ENCODE measurements at places on chromosomes 2 and 18. TPM values are rescaled to one million over a fixed set of nuclear protein-coding genes. Genes with fewer than 3 reads are reported as not detected.

The TMEM237 gene
- 35.9 TPM for total RNA-seq

The LHCGR gene
- total RNA-seq = 0.42 TPM

The KATNAL2 gene
- 1.8 TPM for total RNA-seq

DNA sequence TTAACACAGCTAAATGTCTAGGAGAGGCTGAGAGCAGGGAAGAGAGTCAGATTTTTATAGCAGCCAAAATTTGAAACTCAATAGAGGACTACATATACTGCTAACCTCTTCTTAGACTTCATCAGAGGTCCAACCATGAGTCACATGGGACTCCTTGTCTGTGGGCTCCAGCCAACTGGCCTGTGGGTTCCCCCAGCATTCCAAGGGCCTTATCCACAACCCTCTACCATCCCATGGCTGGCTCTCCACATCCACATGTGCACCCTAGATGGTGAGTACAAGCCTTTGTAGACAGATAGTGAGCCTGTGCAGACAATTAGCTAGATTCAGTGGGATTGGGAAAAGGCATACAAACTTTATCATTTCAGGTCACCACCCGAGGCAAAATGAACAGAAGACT, 901.9 kb upstream of the ZEB2 start:
- DNase-seq = no peak

DNA sequence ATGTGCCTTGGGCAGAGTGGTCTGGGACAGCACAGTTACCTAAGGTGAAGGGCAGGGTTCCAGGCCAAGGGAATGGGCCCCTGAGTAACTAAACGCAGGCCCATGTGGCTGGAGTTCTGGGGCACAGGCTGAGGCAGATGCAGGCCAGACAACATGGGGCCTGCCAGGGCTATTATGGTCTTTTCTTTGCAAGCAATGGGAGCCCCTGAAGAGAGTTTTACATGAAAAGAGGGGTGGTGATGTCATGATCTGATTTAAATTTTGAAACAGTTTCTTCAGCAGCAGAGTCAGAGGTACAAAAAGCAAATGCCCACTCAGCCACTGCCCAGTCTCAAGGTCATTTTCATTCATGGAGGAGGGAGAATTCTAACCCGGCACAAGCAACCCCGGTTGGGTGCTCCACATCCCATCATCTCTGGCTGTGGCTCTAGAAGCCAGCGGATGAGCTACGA, 5.6 kb downstream of the CHST10 start:
- DNase-seq = no peak

DNA sequence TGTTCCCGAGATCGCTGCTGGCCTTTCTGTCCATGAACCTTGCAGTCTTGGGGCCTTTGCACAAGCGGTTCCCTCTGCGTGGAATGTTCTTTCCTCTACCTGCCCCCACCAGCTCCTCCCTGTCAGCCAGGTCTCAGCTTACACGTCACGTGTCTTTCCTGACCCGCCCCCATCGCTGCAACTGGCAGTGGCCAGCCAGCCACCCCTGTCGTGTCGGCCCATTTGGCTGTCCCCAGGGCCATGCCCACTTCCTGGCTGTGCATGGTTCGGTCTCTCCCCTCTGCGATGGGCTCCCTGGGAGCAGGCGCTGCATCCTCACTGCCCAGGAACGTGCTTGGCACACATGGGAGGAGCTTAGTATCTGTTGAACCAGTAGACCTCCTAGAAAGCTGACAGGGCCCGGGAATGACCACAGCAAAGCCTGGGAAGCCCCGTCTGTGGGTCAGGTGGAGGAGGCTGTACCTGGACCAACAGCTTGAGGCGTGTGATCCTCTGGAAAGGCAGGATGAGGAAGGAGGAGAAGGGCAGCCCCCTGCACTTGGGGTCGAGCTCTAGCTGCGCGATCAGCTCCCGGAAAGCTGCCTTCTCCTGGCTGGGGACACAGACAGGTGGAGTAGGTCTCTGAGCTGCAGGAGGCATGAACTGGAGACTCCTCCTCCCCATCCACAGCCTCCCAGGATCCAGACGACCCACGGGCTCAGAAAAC, 21.0 kb downstream of the SNORC start:
- peak; percentile 53 for DNase-seq

- no peak for DNase-seq
Measured at GRCh38 chr18:54530285-54530684, 60.8 kb upstream of the DYNAP start.

DNA sequence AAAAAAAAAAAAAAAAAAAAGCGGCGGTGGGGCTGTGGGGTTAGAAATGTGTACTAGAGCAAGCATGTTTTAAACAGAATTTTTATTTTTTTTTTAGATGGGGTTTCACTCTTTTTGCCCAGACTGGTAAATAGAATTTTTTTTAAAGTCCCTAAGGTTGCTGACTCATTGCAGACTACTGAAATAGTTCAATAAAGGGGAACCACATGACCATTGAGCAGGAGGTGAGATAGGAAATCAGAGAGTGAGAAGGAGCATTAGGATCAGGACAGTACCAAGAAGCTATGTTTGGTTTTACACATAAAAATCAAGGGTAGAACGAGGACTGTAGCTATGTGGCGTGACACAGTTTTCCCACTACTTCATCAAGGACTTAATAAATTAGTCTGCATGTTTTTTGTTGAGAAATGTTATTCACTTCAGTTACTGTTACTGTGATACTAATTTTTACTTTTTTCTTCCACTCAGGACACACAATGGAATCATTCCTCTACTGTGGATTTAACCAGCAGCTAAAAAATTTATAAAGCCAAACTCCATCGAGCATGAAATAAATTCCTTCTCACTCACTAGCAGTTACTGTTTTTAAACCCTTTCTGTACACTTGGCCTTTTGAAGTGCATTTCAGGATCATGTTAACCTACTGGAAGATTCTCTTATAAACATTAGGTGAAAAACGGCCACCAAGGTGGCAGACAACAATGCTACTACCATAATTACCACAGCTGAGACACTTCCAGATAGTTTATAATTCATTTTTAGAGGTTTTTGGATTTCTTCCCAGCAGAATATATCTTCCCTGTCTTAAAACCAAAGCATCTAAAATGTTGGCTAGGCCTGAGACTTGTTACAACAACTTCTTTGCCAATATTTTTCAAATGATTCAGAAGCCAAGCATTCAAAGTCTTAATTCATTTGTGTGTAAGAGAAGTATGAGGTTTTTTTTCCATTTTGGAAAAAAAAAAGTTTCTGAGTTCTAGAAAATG, 33.2 kb downstream of the LAMA1 start:
- no peak for DNase-seq

- no peak for DNase-seq
Measured at GRCh38 chr2:62221141-62221540, 25.2 kb downstream of the B3GNT2 start.

The TTR gene
- total RNA-seq = not detected

DNA sequence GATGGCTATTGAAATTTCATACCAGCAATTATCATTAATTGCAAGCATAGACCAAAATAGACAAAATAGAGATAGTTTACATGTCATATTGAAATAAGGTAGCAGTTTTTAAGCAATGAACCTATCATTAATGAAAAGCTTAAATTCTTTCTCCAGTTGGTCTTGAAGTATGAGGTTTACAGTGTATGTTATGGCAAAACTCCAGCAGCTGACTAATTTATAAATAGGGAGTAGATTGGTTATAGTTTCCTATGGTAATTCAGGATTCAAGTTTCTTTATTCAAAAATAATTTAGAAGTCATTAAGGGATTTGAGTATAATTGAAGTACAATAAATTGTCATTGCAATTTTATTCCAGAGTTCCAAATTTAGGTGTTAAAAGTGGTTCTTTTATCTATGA, 69.6 kb upstream of the COL5A2 start:
- DNase-seq = no peak

The SCG2 gene
- 1.7 TPM for total RNA-seq

GRCh38 chr2:74739733-74740241, 85.7 kb downstream of the SEMA4F start:
- no peak for DNase-seq

- DNase-seq = no peak
Measured at GRCh38 chr2:101310834-101311695, 2.6 kb upstream of the RNF149 start.

The EVX2 gene
- total RNA-seq = not detected

The LRP1B gene
- 0.33 TPM for total RNA-seq

- DNase-seq = no peak
Measured at GRCh38 chr2:196171946-196172345, 568 bp upstream of the STK17B start.

The ABCG8 gene
- not detected for total RNA-seq

The IL36A gene
- not detected for total RNA-seq

DNA sequence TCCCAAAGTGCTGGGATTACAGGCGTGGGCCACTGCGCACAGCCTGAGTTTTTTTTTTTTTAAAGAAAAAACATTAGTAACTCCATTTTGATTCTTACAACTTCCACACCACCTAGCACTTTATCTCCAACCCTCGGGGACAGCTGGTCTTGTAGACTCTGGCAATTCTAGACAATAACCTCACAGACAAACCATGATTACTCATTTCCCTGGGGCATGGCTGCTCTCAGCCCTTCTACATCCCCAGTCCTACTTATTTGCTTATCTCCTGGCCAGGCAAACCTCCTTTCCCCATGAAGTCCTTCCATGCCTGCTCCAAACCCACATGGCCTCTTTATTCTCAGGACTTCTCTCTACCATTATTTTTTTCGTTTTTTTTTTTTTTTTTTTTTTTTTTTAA, 91.1 kb downstream of the ACTR3 start:
- no peak for DNase-seq

GRCh38 chr18:4101009-4101408, 354.1 kb downstream of the DLGAP1 start:
- no peak for DNase-seq

GRCh38 chr2:163752267-163752666, 16.5 kb upstream of the FIGN start:
- DNase-seq = no peak

DNA sequence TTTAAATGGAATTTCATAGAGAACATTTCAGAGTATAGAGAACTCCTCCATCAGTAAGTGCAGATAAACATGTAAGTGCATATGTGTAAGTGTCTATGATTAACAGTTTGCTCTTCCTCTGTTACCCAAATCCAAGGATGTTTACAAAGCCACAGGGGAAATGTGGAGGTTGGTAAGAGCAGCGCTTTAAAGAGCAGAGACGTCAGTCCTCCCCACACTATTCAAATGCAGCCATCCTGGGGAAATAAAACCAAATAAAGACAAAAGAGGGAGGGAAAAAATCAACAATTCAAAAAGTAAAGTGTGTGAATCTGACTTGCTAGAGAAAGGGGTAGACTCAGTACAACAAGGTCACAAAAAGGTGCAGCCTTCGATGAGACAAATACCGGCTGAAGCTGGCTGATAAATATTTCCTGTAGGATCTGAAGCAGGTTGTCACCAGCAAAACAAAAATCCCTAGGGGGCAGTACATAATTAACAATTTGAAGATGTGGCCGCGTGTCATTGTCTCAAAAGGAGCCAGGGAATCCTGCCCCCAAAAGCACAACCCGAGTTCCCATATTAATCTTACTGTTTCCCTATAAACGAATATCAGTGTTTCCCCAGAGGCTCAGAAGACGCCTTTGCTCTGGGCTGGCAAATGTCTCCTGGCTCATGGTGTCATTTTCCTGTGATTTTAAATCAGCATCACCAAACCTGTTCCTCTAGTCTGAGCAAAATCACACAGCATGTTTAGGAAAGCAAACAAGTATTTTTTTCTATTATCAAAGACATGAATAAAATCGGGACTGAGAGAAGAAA, 216.5 kb downstream of the CDCA7 start:
- DNase-seq = no peak

DNA sequence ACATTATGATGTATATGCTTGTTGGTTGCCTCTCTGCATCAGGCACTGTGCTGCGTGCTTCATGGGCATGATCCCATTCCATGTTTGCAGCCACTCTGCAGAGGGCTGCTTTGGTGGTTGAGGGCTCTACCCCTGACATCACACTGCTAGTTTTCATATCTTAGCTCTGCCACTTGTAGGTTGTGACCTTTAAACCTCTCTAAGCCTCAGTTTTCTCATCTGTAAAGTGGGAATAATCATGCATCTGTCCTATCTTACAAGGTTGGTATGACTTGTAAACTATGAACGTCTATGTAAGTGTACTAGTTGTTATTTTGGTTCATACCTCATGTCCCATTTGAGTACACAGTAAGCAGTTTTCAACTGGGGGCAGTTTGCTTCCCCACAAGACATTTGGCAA, 260.4 kb downstream of the PHLPP1 start:
- no peak for DNase-seq

The NPC1 gene
- total RNA-seq = 81.0 TPM

- no peak for DNase-seq
Measured at GRCh38 chr18:63320975-63321265, 1.4 kb upstream of the BCL2 start.

DNA sequence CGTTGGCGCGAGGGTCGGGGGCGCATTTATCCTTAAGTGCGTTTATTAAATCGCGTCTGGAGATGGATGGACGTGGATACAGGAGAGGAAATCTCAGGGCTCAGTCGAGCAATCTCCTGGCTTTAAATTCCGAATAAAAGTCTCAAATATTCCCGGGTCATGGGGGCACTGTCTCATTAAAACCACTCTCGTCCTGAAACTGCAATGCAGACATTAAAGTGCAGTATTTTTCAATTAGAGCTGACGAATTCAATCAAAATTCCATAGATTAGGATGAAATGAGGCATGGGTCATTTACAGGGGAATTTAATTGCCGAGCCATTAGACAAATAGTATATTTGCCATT, 10.7 kb upstream of the GBX2 start:
- no peak for DNase-seq

The CD8B gene
- 1.2 TPM for total RNA-seq

- DNase-seq = no peak
Measured at GRCh38 chr18:73235921-73236320, 368.1 kb upstream of the NETO1 start.

DNA sequence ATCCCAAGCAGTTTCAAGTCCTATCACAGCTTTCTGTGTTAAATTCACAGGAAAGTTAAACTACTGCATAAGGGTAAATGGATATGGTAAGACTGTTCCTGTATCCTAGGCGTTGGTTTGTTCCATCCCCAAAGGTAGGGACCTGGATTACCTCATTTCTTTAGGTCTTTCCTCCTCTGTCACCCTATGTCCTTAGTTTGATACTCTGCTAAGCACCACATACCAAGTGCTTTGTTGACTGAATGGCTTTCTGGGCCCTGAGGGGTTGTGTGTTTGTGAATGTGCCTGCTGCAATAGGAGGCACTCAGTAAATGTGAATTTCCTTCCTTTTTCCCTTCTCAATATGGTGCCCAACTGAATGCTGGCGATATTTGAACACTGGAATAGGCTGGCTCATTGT, 7.8 kb downstream of the NOSTRIN start:
- no peak for DNase-seq

GRCh38 chr2:121342751-121343150, 57.7 kb upstream of the TFCP2L1 start:
- DNase-seq = no peak

The ERBB4 gene
- total RNA-seq = 28.6 TPM

DNA sequence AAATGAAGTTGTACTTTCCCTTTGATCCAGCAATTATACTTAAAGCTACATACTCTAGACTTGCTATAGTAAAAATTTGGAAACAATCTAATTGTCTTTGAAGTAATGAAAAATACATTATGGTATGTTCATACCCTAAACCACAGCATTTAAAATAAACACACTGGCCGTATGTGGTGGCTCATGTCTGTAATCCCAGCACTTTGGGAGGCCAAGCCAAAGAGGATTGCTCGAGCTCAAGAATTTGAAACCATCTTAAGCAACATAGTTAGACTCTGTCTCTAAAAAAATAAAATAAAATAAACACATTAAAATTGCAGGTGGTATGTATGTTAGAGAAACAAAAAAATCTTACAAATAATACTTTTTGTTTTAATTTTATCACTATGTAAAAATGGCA, 208.1 kb upstream of the KLHL14 start:
- no peak for DNase-seq

GRCh38 chr18:54964741-54965140, 5.5 kb upstream of the CCDC68 start:
- no peak for DNase-seq

The HOXD10 gene
- total RNA-seq = not detected

The INHA gene
- total RNA-seq = 0.55 TPM

The MDH1B gene
- 0.29 TPM for total RNA-seq
